ENCODE measurements at places on chromosomes 1 and 21. TPM values are rescaled to one million over a fixed set of nuclear protein-coding genes. Genes with fewer than 3 reads are reported as not detected.

- DNase-seq: no peak
Measured at GRCh38 chr1:64499011-64499410, 29.1 kb downstream of the CACHD1 start.

GRCh38 chr1:234072793-234073192 lies 168.3 kb downstream of the SLC35F3 start:
- DNase-seq: no peak

DNA sequence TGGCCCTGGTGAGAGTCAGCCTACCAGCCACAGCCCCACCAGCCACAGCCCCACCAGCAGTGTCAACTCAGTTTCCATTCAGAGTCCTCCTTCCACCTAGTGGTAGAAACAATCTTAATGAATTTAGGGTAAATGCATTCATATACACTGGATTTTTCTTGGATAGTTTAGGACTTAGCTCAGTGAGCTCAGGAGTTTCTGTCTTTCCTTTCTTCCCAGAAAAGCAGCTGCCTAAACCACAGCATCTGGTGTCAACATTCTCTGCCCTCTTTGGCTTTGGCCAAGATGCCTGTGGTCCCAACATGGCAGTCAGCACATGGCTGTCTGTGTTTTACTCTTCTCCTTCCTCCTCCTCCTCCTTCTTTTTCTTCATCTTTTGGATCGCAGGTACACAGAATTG lies 94.0 kb downstream of the CLIC6 start:
- no peak for DNase-seq

GRCh38 chr1:88014131-88014530 lies 669.9 kb upstream of the PKN2 start:
- DNase-seq: no peak

OLFML2B gene
- total RNA-seq: 0.84 TPM

DNAJC16 gene
- total RNA-seq: 13.1 TPM

DNA sequence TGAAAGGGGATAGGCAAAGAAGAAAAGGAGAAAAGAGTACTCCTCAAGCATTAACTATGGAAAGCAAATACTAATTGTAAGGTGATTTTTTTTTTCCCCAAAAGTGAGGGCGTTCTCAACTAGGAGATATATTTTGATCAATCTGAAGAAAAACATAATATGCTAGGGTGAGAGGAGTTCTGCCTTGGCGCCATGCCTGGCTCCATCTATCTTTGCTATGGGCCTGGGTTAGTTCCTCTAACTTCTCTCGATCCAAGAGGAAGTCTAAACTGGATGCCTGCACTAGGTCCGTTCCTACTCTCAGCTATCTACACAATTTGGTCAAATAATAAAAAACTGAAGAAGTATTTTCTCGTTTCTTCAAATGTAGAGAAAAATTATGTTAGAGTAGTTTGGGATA lies 20.5 kb downstream of the CNN3 start:
- DNase-seq: no peak

DNA sequence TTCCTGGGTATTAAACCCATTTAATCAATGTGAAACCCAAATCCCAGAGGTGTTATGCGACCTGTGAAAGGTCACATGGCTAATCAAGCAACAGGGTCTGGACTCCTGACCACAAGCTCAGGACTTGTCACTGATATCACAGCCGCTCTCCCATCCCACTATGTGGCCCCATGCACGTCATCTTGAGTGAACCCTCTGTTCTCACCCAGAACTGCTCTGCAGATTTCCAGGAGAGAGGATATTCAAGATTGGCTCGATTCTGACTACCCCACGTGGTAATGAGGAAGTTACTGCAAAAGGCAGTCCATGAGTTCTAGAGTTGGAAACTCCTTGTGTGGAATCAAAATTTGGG lies 173.5 kb upstream of the ETV3 start:
- DNase-seq: no peak

PERM1 gene
- not detected for total RNA-seq

SELE gene
- total RNA-seq: 0.09 TPM

REG4 gene
- total RNA-seq: 0.08 TPM

OR2T8 gene
- not detected for total RNA-seq

- peak; percentile 16 for DNase-seq
Measured at GRCh38 chr1:33126411-33127000, 45.6 kb downstream of the AZIN2 start.

BRINP2 gene
- total RNA-seq: 0.05 TPM

DNA sequence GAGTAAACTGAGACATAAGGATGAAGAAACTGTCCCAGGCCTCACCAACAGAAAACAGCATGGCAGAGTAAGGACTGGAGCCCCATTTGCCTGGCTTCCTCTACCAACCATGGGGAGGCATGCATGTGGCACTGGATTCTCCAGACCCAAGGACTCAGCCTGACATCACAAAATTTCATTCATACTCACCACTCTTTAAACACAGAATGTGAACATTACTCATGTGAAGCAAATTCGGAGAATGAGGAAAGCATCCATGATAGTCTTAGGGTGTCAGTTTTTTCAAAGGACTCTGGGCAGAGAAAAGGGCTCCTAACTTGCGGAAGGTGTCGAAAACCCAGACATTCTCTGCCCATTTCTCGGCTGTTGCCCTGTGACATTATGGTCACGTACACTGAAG lies 83.9 kb downstream of the PCNX2 start:
- DNase-seq: no peak

GRCh38 chr1:67833602-67833940 lies 304 bp upstream of the GNG12 start:
- DNase-seq: no peak

DNA sequence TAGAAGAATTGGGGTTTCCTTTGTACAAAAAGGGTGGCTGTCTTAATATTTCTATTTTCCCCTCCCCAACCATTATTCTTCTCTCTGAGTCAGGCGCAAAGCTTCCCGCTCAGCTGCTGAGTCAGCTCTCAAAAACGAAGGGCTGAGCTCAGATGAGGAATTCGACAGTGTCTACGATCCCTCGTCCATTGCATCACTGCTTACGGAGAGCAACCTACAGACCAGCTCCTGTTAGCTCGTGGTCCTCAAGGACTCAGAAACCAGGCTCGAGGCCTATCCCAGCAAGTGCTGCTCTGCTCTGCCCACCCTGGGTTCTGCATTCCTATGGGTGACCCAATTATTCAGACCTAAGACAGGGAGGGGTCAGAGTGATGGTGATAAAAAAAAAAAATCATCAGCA lies 3.0 kb upstream of the TUFT1 start:
- DNase-seq: no peak

DNA sequence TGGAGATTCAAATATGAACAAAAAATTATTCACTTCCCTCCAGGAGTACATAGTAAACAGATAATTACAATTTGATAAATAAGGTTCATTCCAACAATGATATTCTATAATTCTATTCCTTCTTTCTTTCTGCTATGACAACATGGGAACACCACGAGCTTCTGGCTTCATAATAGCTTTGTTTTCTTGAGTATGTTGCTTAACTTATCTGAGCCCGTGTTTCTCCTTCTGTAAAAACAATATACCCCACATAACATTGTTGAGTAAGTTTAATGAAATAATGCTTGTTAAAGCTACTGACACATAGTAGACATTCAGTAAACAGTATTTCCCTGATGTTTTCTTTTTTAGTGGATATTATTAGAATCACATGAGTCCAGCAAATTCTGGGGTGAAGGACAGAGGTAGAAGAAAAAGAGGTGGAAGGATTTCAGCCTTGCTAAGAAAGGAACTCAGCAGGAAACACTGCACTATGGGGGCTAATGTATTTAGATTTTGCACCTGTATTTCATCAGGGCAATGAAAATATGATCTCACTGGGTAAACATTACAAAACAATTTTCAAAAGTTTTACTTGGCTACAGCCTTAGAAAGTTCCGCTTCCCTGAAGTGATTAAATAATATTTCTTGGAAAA lies 430.8 kb upstream of the C1orf87 start:
- DNase-seq: no peak

SEC16B gene
- 15.2 TPM for total RNA-seq

DNA sequence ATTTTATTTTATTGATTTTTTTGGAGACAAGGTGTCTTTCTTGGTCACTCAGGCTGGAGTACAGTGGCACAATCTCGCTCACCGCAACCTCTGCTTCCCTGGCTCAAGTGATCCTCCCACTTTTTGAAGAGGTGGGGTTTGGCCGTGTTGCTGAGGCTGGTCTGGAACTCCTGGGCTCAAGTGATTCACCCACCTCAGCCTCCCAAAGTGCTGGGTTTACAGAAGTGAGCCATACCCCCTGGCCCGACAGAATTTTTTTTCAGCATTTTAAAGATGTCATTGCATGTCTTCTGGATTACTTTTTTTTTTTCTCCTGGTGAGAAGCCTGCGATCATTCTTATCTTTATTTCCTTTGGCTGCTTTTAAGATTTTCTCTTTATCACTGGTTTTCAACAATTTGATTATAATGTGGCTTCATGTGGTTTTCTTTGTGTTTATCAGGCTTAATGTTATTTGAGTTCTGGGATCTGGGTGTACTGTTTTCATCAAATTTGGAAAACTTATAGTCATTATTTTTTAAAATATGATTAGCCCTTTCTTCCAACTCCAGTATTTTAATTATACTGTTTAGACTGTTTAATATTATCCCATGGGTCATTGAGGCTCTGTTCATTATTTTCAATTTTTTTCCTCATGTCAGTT lies 23.1 kb upstream of the PTBP2 start:
- DNase-seq: no peak

DNA sequence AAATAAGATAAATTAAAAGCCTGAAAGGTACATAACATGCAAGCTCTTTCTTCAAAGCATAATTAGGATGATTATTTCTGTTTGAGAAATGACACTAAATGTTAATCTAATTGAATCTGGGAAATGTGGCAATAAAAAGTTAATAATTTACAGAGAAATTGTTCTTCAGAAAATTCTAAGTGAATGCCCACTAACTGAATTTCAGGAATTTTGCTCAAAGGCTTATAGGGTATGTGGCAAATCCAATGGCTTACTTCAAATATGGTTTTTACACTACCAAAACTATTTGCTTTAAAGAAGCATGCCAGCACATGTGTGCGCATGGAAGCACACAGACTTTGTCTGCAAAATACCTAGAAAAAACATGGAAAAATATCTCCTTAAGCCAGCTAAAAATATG lies 186.6 kb upstream of the FOXD3 start:
- no peak for DNase-seq

CEP170 gene
- 20.6 TPM for total RNA-seq

DNA sequence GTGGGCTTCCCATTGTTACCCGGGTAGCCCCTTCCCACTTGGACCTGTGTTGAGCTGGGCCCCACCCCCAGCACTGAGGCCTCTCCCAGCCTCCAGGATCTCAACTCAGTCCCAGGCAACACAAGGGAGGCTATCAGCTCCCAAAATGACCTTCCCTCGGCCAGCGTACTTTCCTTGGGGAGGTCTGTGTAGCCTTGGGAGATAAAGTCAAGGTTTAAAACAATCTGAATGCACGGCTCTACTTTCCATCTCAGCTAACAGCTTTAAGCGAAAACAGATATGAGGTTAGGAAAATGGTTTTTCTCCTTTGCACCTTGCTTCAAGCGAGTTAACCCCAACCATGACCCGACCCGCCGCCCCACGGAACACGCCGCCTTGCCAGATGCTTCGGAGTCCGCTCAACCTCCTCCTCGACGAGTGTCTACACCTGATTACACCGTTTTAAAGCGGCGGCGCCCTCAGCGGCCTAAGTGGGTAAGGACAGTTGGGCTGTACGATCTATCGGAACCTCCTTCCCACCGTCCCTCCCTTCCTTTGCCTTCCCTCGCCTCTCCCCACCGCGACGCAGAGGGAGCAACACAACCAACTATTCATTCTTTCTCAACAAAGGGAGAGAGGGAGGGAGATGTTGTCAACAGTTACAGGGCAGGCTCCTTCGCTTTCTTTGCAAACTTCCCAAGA lies 1.1 kb downstream of the BCAR3 start:
- DNase-seq: peak; percentile 59

GRCh38 chr1:157490467-157491165 lies 61.7 kb downstream of the FCRL5 start:
- peak; percentile 84 for DNase-seq

RGS8 gene
- not detected for total RNA-seq

SIPA1L2 gene
- 18.5 TPM for total RNA-seq

DNA sequence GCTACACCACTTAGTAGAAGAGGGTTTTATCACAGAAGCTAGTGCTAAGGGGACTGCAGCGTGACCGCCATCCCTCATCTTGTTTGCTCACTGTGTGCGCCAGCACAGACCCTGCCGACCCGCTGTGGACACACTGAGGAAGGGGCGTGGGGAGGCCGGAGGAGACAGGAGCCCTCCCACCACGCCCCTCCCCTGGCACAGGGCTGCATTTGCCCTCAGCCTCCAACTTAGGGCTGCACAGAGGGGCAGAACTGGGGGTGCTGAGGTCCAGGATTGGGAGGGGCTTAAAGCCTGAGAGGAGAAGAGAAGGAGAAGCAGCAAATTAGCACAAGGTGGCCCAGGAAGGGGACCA lies 37.2 kb downstream of the RRP1 start:
- DNase-seq: no peak

GRCh38 chr1:40844887-40845878 lies 17.0 kb downstream of the CITED4 start:
- no peak for DNase-seq

- DNase-seq: no peak
Measured at GRCh38 chr1:147292012-147292411, 49.5 kb downstream of the CHD1L start.

LRRC71 gene
- not detected for total RNA-seq

- no peak for DNase-seq
Measured at GRCh38 chr1:179353546-179353945, 12.2 kb upstream of the AXDND1 start.

GRCh38 chr1:21630571-21631343 lies 38.4 kb downstream of the RAP1GAP start:
- no peak for DNase-seq

OR2W3 gene
- total RNA-seq: not detected

S100A5 gene
- total RNA-seq: not detected

- no peak for DNase-seq
Measured at GRCh38 chr1:244626709-244627108, 26.2 kb upstream of the DESI2 start.

DNA sequence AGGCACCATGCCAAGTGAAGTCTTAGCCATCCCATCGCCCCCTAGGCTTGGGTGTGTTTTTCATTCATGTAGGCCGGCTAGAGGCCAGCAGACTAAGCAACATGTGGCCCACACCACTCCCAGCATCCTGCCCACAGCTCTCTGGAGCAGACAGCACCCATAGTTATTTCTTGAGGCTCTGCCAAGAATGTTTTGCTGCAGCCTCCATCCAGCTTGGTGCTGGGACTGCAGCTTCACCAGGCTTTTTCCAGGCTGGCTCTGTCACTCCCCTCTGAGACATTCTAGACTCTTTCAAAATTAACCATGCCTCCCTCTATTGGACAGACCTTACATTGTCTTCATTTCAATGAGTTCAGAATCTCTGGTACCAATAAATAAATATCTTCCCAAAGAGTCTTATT lies 104.2 kb downstream of the DUSP10 start:
- no peak for DNase-seq

DNA sequence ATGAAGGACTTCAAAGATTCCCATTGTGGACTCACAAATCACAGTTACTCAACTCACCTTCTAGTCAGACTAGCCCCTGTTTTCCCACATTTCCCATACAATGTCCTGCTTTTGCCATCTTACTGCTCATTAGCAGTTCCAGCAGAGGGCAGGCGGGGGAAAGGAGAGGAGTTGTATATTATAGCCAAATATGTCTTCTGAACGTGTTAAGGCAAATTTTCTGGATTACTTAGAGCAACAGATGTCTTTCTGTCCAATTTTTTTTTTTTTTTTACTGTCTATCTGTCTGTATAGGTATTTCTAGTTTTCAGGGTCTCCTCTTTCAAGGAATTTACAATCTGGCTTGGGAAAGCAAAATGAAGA lies 29.9 kb upstream of the DDAH1 start:
- no peak for DNase-seq

GRCh38 chr1:74895411-74895810 lies 162.5 kb downstream of the TYW3 start:
- DNase-seq: no peak

GRCh38 chr1:92822879-92823278 lies 9.0 kb upstream of the RPL5 start:
- no peak for DNase-seq
